ENCODE measurements at places on chromosomes 16 and 17.
A peak's percentile ranks its signal among the peaks of the same experiment; 100 is the strongest.

DNA sequence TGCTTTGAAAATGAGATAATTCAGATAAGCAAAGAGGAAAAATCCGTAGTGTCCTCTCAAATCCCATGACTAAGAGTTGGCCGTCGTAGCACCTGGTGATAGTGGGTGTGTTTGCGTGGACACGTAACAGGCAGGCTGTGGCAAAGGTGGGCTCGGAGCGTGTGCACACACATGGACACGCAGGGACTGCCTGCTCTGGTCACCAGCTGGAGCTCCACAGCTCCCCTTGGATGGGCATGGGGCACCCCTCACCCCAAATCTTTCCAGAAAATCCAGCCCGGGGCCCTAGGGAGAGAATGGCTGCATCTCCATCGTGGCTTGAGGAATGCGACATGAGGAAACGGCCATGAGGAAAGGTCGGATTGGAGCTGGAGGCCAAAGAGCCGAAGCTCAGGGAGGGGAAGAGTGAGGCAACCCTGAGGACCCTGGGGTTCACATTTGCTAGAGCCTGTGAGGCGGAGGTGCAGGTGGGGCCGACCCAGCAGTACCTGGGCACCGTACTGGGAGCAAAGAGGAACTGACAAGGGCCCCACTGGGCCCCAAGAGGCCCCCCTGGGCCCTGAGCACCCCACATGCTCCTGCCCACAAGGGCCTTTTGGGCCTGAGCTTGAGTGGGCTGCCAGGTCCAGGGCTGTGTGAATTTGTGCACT, 51.6 kb downstream of the DNAH17 start:
- no peak for DNase-seq

- DNase-seq = no peak
Measured at GRCh38 chr17:80287806-80288567, 27.3 kb downstream of the RNF213 start.

GRCh38 chr16:51326131-51326856, 175.2 kb upstream of the SALL1 start:
- DNase-seq = no peak

GRCh38 chr17:50967795-50968194, 101.6 kb upstream of the TOB1 start:
- no peak for DNase-seq

DNA sequence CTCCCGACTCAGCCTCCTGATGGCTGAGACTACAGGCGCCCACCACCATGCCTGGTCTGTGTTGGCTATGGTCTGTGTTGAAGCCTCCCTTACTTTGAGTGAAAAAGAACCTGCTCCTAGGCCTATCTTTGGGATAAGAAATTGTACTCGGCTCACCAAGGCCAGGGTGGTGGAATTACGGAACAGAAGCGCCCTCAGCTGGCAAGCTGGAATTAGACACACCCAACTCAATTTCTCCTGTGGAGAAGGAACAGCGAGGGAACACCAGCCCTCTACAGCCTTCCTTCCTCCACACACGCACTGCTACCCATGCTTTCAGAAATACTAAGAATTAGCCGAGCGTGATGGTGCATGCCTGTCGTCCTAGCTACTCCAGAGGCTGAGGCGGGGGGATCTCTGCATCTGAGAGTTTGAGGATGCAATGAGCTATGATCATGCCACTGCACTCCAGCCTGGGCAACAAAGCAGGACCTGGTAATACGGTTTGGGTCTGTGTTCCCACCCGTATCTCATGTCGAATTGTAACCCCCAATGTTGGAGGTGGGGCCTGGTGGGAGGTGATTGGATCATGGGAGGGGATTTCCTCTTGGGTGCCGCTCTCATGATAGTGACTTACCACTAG, 40.1 kb upstream of the RBBP6 start:
- peak; percentile 13 for DNase-seq

GRCh38 chr17:73194514-73195222, 1.8 kb downstream of the COG1 start:
- DNase-seq = no peak

GRCh38 chr17:41492351-41492750, 2.6 kb upstream of the KRT36 start:
- no peak for DNase-seq

DNA sequence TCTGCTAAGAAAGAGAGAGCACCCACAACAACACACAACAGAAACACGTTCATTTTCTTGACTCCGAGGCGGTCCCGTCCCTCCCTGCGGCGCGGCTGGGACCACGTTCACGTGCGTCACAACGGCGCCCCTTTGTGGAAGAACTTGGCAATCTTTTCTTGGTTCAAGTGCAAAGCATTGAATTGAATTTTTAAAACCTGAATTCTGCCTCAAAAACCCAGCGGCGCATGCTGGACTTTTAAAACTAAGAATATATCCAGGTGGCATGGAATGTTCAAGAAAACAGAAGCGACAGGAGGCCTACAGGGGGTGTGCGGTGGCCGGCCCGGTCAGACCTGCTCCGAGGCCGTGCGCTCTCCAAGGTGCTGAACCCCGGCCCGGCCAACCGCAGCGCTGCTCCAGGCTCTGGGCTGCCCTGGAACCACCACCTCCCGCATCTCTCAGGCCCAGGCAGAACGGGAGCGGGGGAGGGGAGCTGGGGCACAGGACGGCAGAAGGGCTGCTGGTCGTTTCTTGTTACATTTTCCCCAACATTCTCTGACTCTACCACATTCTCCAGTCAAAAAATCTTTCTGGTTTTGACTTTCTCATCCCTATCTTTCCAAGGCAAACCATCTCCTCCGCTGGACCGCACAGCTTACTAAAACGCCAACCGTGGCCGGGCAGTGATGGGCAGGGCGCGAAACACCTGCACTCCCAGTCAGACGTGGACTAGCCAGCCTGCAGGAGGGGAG, 3.4 kb upstream of the HEXD start:
- peak; percentile 94 for DNase-seq

DNA sequence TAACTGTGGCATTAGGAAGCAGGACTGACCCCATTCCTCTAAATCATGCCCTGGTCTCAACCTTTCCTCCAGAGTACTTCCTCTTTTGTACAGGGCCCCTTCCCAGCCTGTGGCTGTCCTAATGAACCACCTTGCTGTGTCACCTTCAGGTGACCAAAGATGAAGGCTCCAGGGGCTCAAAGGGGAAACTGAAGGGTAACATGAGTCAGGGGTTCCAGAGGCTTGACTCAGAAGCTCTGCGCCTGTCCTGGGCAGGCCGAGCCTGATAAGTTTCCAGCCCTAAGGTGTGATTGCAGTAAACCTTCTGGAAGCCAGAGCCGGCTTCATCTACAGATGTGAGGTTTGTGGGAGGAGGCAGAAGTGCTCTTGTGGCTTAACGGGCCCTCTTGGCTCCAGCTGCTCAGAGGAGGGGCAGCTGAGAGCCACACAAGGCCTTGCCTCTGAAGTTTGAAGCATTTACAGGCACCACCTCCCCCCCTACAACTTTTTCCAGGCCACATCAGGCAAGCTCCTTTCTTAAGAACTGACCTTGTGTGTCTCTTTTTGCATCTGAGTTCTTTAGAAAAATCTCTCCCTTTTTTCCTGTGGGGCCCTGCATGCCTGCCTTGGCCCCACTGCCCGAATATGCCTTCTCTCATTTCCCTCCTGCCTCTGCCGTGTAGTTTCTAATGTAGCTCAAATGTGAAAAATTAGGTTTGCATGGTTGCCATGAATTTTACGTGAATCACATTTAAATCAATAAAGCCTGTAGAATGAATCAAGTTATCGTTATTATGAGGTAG, 149.9 kb downstream of the CLEC16A start:
- no peak for DNase-seq

GRCh38 chr17:42428141-42428944, 5.3 kb upstream of the CAVIN1 start:
- no peak for DNase-seq

- DNase-seq = no peak
Measured at GRCh38 chr17:80902963-80903611, 88.6 kb upstream of the CHMP6 start.

- DNase-seq = no peak
Measured at GRCh38 chr16:58419241-58419990, 27.1 kb downstream of the GINS3 start.

GRCh38 chr17:45092911-45093430, 31.9 kb downstream of the NMT1 start:
- no peak for DNase-seq

- no peak for DNase-seq
Measured at GRCh38 chr16:79137426-79137939, 463.1 kb downstream of the MAF start.

- no peak for DNase-seq
Measured at GRCh38 chr16:24308200-24308599, 52.1 kb downstream of the CACNG3 start.

DNA sequence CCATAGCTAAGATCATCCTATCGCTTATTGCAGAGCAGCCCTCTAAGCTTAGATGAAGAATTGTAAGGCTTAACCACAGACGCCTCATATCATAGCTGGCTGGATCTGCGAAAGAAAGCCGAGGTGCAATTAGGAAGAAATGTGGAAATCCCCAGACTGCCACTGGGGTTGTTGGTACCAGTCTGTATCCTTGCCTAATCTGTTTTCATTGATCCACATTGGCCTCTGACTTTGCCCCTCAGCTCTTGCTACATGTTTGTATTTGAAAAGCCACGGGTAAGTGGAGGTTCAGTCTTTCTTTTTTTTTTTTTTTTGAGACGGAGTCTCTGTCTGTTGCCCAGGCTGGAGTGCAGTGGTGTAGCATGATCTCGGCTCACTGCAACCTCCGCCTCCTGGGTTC, 48.9 kb downstream of the TANGO6 start:
- no peak for DNase-seq

- DNase-seq = peak; percentile 23
Measured at GRCh38 chr17:64178011-64178825, 48.3 kb upstream of the ERN1 start.

GRCh38 chr17:78972507-78973105, 7.1 kb downstream of the LGALS3BP start:
- DNase-seq = no peak

GRCh38 chr17:16100737-16101400, 101.2 kb downstream of the TTC19 start:
- DNase-seq = no peak

GRCh38 chr16:70691223-70692129, 5.6 kb upstream of the MTSS2 start:
- no peak for DNase-seq

- no peak for DNase-seq
Measured at GRCh38 chr17:9079461-9080103, 58.3 kb downstream of the NTN1 start.

DNA sequence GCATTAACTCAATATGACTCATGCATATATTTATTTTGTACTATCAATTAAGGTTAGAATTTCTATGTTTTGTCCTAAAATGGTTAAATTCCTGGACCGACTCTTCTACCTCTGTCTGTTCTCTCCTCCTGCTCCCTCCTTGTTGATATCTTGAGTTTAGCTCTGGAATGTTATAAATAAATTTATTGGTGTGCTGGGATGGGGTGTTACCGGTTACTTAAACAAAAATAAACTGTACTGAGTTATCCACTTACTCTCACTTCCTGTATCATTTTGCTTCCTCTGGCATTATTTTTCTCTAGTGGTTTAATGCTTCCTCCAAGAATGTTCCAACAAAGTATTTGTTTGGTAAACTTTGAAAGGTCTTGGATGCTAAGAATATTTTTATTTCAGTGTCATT, 120.1 kb downstream of the ABCA8 start:
- DNase-seq = no peak

GRCh38 chr16:2821487-2822157, 4.6 kb downstream of the PRSS21 start:
- DNase-seq = no peak

- no peak for DNase-seq
Measured at GRCh38 chr17:32664936-32665583, 178.3 kb downstream of the CDK5R1 start.
